Chondrocyte (in vitro differentiated cells): ENCODE measurements at places on chromosomes 4 and X. TPM values are rescaled to one million over a fixed set of nuclear protein-coding genes. Genes with fewer than 3 reads are reported as not detected.

Gene GAGE12D
- not detected in 3 replicates for total RNA-seq

Gene TMEM164
- 9.0 to 12.7 TPM (median 11.8 TPM) in 3 replicates for total RNA-seq

Gene ADH1B
- 0.31 to 1.2 TPM (median 0.69 TPM) in 3 replicates for total RNA-seq

Gene C4orf51
- not detected in 3 replicates for total RNA-seq

Gene KCNE5
- total RNA-seq = 0.56 to 0.85 TPM (median 0.62 TPM) in 3 replicates

Gene PARM1
- total RNA-seq = 0.90 to 1.4 TPM (median 1.0 TPM) in 3 replicates

Gene RASGEF1B
- total RNA-seq = 2.3 to 5.6 TPM (median 2.5 TPM) in 3 replicates
